ENCODE measurements at places on chromosomes 2 and 18. TPM values are rescaled to one million over a fixed set of nuclear protein-coding genes. Genes with fewer than 3 reads are reported as not detected.

- no peaks in the 10 kb centered on the region for H3K4me1 ChIP-seq
- no peak overlapping the region for H3K4me3 ChIP-seq
These were observed 62.4 kb downstream of the TANC1 start for GRCh38 chr2:159030674-159031380.

DNA sequence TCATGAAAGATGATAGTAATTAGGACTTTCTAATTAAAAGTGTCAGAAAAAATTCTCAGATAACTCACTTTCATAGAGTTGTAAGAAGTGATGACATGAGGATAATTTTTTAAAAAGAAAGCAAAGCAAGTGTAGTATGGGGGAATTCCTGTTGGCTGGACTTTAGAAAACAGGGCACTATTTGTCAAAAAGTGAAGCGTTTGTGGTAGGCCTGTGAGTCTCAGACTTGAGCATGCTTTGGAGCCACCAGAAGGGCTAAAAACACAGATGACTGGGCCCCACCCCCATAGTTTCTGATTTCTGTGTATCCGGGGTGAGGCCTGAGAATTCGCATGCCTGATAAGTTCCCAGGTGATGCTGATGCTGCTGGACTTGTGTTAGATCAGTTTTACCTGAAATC is 222.6 kb upstream of the LRRTM1 start:
- H3K27me3 ChIP-seq, result no peaks in the 10 kb centered on the region
- no peaks in the 10 kb centered on the region for H3K4me1 ChIP-seq
- no peak overlapping the region for H3K27ac ChIP-seq
- no peaks in the 10 kb centered on the region for H3K36me3 ChIP-seq

DNA sequence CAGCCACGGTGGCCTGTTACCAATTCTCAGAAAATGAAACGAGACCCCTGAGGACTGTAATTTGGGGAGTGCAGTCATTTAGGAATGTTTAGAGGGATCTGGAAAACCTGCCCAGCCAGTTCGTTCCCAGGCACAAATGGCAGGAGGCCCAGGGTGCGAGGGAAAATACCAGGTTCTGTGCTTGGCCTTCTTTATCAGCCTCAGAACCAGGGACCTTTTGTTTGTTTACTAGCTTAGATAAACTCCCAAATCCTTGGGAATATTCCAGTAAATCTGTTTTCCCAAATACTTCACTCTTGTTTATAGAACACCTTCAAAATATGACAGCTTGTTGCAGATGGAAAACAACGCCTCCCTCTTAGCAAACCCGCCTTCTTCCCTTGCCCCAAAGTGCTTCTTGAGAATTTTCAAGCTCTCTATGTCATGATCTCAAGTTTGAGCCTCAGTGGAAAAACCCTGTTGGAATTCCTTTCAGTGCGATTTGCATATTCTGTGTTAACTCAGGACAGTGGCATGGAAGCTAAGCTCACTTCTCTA is 400.3 kb upstream of the SMIM21 start:
- H3K4me1 ChIP-seq, result no peaks in the 10 kb centered on the region
- no peak overlapping the region for H3K4me3 ChIP-seq
- no peaks in the 10 kb centered on the region for H3K36me3 ChIP-seq
- H3K27me3 ChIP-seq, result no peaks in the 10 kb centered on the region
- H3K27ac ChIP-seq, result no peak overlapping the region

GRCh38 chr2:103616891-103617290 is 855.1 kb downstream of the TMEM182 start:
- H3K4me3 ChIP-seq, result no peak overlapping the region
- H3K27ac ChIP-seq, result no peak overlapping the region
- no peak for DNase-seq

GRCh38 chr18:48993586-48993985 is 42.8 kb upstream of the SMAD7 start:
- DNase-seq, result no peak
- no peak overlapping the region for H3K27ac ChIP-seq
- H3K27me3 ChIP-seq, result peaks cover 4% of the 10 kb centered on the region

DNA sequence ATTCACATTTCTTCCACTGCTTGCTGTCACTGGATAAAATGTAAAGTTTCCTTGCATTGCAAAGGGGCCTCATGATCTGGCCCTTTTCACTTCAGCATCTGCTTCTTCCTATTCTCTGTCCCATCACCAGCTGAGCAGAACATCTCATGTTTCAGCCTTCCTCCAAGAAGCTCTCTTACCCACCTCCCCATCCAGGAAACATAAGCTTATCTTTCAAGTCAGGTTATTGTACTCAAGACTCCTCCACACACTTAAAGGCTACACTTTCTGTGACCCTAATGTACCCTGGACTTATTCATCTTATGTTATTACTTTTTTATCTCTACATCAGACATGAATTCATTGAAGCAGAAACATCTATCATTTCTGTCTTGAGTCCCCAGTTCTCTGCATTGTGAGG is 230.5 kb downstream of the PMAIP1 start:
- no peaks in the 10 kb centered on the region for H3K36me3 ChIP-seq
- no peak for DNase-seq
- H3K27me3 ChIP-seq, result no peaks in the 10 kb centered on the region
- H3K4me3 ChIP-seq, result no peak overlapping the region

DNA sequence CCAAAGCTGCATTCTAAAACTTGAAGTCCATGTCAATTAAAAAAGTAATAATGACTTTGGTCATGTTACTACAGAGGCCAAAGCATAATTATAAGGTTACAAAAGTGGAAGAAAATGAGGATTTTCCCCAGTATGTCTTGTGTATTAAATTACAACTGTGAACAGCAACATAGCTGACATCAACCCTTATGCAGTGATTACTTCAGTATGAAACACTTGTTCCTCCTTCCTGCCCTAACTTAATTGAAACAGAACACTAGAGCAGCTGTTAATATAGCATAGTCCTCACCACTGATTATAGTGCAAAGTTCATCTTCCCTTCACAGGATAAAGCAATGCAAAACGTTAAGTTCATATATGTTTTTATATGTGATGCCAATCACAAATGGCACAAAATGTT is 29.9 kb downstream of the EPB41L3 start:
- no peak overlapping the region for H3K4me3 ChIP-seq
- no peaks in the 10 kb centered on the region for H3K27me3 ChIP-seq
- H3K27ac ChIP-seq, result no peak overlapping the region
- no peaks in the 10 kb centered on the region for H3K4me1 ChIP-seq

- no peak for DNase-seq
- no peak overlapping the region for H3K4me3 ChIP-seq
- H3K4me1 ChIP-seq, result no peaks in the 10 kb centered on the region
- H3K27ac ChIP-seq, result no peak overlapping the region
- no peaks in the 10 kb centered on the region for H3K27me3 ChIP-seq
- H3K36me3 ChIP-seq, result no peaks in the 10 kb centered on the region
These were observed 286.5 kb upstream of the SYT4 start for GRCh38 chr18:43563780-43564179.

GRCh38 chr2:63667132-63667700 is 78.5 kb downstream of the MDH1 start:
- peaks cover 28% of the 10 kb centered on the region for H3K27me3 ChIP-seq
- H3K27ac ChIP-seq, result no peak overlapping the region
- no peak overlapping the region for H3K4me3 ChIP-seq
- no peaks in the 10 kb centered on the region for H3K36me3 ChIP-seq
- H3K4me1 ChIP-seq, result no peaks in the 10 kb centered on the region

DNA sequence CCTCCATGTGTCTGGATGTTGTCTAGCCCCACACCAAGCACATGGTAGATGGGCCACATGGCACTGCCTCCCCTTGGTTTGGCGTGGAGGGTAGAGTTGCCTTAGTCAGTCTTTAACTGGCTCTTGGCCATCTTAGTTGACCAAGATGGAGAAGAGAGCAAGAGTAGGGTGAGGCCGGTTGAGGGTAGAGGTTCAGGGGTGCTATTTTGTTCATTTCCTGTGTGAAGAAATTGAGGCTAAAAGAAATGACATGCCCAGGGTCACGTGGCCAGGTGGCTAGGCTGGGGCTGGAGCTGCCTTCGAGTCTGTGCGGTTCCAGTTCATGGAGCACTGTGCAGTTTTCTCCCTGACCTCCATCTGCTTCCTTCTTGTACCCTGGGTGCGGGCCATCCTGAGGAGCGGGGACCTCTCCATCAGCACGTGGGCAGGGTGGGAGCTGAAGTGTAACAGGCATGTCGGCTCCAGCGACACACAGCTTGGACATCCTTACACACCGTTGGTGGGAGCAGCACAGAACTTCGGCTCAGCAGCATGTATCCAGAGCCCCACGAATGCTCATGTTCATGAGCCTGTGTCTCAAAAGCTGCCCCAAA is 213.2 kb downstream of the GBX2 start:
- H3K4me1 ChIP-seq, result peaks cover 21% of the 10 kb centered on the region
- H3K36me3 ChIP-seq, result no peaks in the 10 kb centered on the region
- H3K27ac ChIP-seq, result no peak overlapping the region

DNA sequence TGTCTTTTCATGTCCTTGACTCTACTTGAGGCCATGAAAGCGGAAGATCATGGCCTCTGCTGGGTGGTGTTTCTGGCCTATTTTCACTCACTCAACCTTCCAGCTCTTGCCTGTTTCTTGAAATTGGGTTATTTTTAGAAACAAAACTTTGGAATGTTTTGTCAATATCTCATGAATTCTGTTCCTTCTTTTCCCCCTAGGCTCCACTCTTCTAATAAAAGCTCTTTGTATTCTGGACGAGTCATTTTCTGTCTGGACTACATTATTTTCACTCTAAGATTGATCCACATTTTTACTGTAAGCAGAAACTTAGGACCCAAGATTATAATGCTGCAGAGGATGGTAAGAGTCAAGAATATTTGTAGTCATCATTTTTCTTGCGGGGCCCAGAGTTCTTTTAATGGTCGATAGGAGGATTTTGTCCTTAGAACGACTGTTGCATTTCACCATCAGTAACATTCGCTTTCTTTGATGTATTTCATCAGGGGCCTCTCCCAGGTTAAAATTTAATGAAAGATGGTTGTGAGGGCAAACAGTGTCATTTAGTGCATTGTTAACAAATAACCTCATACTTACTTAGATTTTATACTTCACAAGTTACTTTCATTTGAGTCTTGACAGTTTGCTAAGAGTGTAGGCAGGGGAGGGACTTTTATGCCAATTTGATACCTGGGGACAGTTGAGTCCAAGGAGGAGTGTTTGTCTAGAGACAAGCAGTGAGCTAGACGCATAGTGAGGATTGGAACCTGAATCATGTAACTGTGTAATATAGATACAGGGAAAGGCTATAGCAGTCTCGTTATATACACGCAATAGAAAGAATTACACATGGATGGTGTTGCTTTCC is 64.6 kb downstream of the TRPM8 start:
- no peak overlapping the region for H3K4me3 ChIP-seq
- no peak for DNase-seq
- no peaks in the 10 kb centered on the region for H3K36me3 ChIP-seq
- peaks cover 21% of the 10 kb centered on the region for H3K4me1 ChIP-seq
- no peak overlapping the region for H3K27ac ChIP-seq

DNA sequence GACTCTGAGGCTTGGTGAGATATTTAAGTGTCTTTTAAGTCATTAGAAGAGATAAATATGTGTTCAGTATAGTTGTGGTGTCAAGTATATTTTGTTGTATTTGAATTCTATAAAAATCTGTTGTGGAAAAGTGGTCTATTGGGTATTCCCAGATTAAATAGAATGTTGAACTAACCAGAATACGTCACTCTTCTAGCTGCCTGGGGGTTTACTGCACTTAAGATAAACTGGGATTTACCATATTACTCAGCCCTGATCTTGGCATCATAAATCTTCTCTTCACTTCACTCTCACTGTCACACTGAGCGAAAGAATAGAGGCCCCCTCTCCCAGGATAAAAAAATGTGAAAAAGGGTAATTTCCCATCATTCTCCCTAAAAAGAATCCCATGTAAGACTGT is 129.8 kb downstream of the BCL2 start:
- DNase-seq, result no peak
- no peak overlapping the region for H3K27ac ChIP-seq
- H3K36me3 ChIP-seq, result peaks cover 46% of the 10 kb centered on the region
- H3K27me3 ChIP-seq, result no peaks in the 10 kb centered on the region
- H3K4me1 ChIP-seq, result peaks cover 61% of the 10 kb centered on the region

DNA sequence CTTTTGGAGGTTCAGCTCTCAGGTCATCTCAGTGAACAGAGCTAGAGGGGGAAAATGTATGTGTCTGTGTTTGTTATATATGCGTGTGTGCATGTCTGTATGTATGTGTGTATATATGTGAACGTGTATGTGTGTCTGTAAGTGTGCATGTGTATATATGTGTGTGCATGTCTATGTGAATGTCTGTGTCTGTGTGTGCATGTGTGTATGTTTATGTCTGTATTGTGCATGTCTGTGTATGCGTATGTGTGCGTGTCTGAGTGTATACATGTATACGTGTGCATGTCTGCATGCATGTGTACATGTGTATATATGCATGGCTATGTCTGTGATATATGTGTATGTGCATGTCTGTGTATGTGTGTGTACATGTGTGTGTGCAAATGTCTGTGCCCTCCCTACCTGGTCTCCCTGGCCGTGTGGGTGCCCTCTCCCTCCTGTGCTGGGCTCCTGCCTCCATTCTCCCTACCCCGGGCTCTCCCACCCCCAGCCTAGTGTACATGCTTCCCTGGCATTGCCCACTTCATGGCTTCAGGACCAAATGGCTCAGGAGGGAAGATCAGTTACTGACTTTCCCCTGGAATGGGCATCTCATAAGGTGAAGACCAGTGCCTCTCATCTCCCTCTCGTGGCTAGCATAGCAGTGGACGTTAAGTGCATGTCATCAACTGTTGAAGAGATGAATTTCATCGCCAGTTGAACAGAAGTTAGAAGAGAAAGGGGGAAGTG is 49.9 kb downstream of the TRAF3IP1 start:
- no peak overlapping the region for H3K4me3 ChIP-seq
- peaks cover 4% of the 10 kb centered on the region for H3K36me3 ChIP-seq
- DNase-seq, result no peak
- H3K27ac ChIP-seq, result no peak overlapping the region

DNA sequence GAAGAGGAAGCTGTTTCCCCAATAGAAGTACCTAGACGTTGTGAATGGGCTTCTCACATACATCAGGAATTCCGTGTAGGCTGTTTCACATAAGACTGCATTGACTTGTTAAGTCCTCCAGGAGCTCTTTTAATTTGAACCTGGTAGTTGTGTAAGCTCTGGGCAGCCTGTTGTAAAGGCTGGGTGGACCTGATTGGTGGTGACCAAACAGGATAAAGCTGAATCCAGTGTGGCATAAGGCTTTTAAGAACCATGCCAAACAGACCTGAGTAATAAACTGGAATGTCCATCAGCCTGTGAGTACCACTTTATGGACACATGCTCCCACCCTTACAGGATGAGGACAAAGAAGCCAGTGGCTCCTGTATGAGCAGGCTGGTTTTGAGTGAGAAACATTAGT is 24.1 kb downstream of the RMND5A start:
- H3K27me3 ChIP-seq, result no peaks in the 10 kb centered on the region
- peaks cover 29% of the 10 kb centered on the region for H3K36me3 ChIP-seq
- DNase-seq, result no peak
- peaks cover 12% of the 10 kb centered on the region for H3K4me1 ChIP-seq
- no peak overlapping the region for H3K27ac ChIP-seq

Gene PKDCC
- not detected for total RNA-seq

Gene REG1B
- total RNA-seq, result not detected

Gene CENPA
- total RNA-seq, result 39.5 TPM

Gene OSBPL1A
- 0.93 TPM for total RNA-seq

Gene FBXO48
- 5.0 TPM for total RNA-seq

Gene SLC14A1
- total RNA-seq, result 2.7 TPM

Data from activated CD4-positive, alpha-beta memory T cell treated with anti-CD3 and anti-CD28 coated beads, Interleukin-2, amount 10 ng/mL, durations not matched to agents 7 days and 5 days (primary cell).